Motor neuron (in vitro differentiated cells): ENCODE measurements at places on chromosomes 5 and 9.

- ATAC-seq, result peak; percentile 49
Observed at GRCh38 chr9:38284039-38284575, 108.4 kb upstream of the ALDH1B1 start.

GRCh38 chr5:147821766-147822165 lies 9.7 kb downstream of the SPINK1 start:
- no peak for ATAC-seq

DNA sequence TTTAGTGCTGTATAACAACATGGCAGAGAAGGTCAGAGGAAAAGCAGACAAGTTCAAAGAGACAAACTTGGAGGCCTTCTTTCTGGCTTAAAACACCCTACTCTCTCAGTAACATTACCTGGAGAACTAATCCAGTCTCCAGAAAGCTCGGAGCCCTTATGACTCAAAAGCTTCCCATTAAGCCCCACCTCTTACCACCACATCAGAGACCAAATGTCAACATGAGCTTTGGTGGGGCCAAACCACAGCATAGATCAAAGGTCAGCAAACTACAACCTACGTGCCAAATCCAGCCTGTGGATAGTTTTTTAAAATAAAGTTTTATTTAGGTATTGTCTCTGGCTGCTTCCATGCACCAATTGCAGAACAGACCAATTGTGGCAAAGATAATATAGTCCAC lies 589.9 kb downstream of the DNAH5 start:
- no peak for ATAC-seq

GRCh38 chr9:93650448-93650847 lies 74.1 kb downstream of the PHF2 start:
- ATAC-seq, result no peak

GRCh38 chr5:59287884-59288283 lies 605.6 kb downstream of the PDE4D start:
- no peak for ATAC-seq

GRCh38 chr9:99807276-99807852 lies 14.3 kb upstream of the NR4A3 start:
- ATAC-seq, result peak; percentile 78

DNA sequence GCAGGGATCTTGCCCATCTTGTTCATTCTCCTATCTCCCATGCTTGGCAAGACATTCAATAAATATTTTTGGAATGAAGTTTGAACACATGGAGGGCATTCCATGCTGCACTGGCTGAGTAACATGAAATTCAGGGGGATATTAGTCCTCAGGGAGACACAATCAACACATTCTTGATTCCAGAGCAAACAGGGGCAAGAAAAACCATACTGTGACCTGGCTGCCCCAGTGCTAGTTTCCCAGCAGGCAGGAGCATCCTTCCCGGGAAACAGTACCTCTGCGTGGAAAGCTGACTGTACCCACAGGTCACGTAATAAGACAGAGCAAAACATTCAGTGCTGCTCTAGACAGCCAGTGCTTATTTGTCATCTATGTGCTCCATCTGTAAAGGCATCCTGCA lies 66.3 kb upstream of the SPOCK1 start:
- ATAC-seq, result no peak

GRCh38 chr9:14945351-14945750 lies 35.1 kb upstream of the FREM1 start:
- ATAC-seq, result no peak

DNA sequence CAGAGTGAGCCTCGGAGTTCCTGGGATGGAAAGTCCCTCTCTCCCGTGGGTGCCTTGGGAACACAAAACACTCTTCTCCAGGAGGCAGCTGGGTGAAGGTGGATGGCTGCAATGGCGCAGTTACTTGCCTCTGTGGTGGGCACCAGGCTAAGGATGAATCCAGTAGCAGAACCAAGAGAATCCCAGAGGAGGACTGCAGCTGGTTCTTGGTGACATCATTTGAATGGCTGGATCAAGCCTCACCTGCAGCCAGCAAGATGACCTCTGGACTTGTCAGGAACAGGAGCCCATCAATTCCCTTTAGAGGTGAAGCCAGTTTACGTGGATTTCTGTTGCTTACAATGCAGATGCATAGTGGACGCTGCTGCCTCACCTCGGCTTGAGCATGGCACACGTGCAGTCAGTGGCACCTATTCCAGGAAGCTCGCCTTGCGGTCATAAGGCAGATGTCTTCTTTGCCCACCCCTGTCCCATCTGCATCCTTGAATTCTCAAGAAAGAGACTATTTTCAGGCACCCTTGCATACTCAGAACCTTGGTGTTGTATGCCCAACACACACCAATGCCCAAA lies 34.1 kb upstream of the ADAMTS2 start:
- ATAC-seq, result no peak

- ATAC-seq, result no peak
Observed at GRCh38 chr5:1743061-1743768, 56.4 kb downstream of the MRPL36 start.

GRCh38 chr9:86175743-86176456 lies 76.5 kb upstream of the GOLM1 start:
- ATAC-seq, result no peak
